ENCODE measurements at places on chromosomes 11 and 22.

DNA sequence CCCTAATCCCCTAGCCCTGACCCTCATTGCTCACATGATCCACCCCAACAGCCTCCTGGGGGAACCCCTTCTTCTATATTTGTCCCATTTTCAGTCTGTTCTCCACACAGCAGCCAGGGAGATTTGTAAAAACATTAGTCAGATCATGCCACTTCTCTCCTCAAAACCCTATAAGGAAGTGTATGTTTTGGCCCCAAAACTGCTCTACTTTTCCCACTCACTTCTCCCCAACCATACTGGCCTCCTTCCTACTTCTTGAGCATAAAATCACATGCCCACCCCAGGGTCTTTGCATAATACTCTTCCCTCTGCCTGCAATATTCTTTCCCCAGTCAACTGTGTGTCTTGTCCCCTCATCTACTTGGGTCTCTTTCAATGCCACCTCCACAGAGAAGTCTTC, 4.7 kb upstream of the SLC22A12 start:
- DNase-seq: no peak

DNA sequence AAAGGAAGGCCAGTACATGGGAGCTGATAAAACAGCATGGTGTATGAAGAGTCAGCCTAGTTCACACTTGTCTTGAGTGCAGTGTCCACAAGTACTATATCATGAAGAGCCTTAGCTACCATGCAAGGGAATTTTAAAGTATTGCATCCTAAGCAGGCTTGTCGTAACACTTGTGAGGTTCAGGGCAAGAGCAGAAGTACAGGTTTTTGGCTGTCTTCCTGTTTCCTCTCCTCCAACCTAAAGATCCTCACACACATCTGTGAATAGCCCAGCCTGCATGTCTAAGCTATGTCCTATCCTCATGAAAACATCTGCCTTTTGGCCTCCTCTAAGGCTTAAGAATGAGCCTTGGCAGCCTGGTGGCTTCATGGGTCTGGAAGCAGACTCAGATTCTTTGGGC, 34.6 kb upstream of the TMEM123 start:
- DNase-seq: no peak

- DNase-seq: no peak
These were observed 14.4 kb downstream of the ETS1 start for GRCh38 chr11:128572965-128573364.

- no peak for DNase-seq
These were observed 134.7 kb downstream of the HIPK3 start for GRCh38 chr11:33391893-33392251.

- DNase-seq: no peak
These were observed 26.9 kb downstream of the DRD2 start for GRCh38 chr11:113448316-113448677.

DNA sequence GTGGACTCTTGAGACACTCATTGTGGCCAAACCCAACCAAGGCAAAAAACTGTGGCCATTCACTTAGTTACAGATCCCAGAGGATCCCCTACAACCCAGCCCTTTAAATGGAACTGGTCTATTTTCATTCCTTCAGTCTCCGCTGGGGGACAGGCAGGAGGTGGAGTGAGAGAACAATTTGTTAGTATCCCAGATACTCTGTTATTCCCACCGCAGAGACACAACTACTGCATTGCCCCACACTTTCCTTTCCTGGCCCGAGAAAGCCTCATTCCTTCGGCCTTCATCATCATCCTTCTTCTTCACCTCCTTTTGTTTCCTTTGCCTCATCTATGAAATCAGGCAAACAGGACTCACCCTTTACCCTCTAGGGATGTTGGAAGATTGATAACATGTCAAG, 191.1 kb downstream of the NTM start:
- DNase-seq: no peak

DNA sequence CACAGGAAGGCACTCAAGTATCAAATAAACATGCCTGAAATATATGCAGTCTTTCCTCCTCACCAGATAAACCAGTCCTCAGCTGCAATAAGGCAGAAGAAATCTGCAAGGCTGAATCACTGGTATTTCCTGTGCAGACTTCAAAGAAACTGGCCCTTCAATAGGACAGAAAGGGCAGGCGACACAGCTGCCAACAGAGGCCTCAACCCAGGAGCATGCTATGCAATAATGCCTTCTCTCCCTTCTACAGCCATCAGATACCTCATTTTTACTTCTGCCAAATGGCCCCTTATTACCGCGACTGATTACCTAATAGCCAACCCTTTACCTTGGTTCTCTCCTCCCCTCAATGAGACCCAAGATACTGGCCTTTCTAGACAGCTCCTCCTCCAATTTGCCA, 8.0 kb downstream of the NUMA1 start:
- DNase-seq: no peak

- DNase-seq: peak; percentile 65
These were observed 453.5 kb downstream of the OPCML start for GRCh38 chr11:133078591-133079404.

DNA sequence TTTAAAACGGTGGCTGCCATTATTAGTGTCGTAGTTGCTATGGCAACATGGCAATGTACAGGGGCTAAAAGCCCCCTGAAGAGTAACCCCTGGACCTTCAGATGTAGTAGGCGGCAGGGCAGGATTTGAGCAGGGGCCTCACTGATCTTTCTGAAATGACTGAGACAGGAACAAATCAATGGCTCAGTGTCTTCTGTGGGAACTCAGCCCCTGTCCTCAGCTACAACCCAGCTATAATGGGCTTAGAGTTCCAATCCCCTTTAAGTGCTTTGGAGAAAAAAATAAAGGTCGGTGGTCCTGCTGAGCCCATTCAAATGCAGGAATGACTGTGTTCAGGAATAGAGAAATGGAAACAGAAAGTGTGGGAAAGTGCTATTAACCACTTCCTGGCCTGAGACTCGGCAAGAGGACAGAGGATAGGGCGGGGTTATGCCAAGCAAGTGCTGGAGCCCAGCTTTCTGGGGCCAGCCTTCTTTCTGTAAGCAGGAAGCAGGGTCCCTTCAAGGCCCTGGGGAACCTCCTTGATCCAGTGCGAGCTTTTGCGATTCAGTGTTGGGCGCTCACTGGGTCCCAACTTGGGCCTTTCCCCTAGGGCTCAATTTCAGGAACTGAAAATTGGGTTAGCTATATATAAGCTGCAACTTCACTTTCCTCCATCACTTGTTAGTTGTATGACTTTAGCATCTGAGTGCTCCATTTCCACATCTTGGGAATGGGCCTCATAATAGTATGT, 6.1 kb upstream of the CD82 start:
- peak; percentile 65 for DNase-seq

GRCh38 chr11:14506532-14506931, 6.9 kb upstream of the COPB1 start:
- no peak for DNase-seq

- DNase-seq: no peak
These were observed 76.7 kb upstream of the WNT11 start for GRCh38 chr11:76282811-76283595.

DNA sequence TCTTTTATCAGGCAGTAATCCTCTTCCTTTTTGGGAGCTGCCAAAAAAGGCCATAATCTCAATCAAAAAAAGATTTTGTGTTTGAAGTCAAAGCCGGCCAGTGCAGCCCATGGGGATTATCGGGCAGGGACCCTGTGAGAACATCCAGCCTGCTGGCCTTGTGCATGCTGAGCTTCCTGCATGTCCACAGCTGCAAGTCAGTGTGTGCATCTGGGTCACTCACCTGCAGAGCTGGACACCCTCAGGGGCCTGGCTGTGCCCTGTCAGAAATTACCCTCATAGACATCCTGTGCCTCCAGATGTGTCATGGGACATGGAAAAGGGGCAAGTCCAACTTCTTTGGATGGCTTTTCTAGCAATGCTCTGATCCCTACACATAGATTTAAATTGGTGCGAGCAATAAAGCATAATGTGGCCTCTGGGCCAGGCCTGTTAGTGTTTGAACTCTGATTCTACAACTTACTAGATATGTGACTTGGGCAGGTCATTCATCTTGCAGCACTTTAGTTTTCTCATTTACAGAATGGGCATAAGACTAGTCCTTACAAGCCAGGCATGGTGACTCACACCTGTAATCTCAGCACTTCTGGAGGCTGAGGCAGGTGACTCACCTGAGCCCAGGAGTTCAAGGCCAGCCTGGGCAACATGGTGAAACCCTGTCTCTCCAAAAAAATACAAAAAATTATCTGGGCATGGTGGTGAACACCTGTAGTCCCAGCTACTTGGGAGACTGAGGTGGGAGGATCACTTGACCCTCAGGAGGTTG, 81.6 kb upstream of the LARGE1 start:
- no peak for DNase-seq

DNA sequence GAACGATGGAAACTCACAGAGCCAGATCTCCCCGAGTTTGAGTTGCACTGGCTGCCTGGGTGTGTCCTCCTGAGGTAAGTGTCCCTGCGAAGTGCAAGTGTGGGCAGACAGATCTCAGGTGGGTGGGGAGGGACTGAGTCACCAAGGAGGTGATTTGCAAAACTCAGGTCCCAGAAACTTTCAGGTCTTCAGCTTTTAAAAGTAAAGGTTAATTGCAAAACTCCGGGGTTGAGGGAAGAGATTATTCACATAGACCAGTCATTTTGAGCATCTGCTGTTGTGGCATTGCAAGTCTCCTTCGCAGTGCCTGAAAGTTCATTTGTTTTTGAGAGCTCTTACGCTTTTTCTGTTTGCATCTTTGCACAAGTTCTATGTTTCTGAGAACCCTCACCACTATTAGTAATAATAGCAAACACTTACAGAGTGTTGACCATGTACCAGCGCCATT, 7.1 kb downstream of the CD44 start:
- DNase-seq: no peak

GRCh38 chr11:130866831-130867230, 49.4 kb downstream of the SNX19 start:
- no peak for DNase-seq

DNA sequence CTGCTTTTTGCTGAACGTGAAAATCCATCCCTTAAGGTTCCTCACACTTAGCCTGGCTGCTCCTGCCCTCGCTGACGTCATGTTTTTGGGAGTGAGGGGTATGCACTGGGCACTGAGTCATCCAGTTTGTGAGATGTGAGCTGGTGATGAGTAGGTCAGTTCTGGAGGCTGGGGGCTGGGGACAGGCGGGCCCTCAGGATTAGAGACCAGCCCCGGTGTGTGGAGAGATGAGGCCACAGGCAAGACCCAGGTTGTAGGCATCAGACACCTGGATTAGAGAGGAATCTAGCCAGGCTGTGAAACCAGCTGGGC, 9.2 kb downstream of the KCNC1 start:
- DNase-seq: no peak

DNA sequence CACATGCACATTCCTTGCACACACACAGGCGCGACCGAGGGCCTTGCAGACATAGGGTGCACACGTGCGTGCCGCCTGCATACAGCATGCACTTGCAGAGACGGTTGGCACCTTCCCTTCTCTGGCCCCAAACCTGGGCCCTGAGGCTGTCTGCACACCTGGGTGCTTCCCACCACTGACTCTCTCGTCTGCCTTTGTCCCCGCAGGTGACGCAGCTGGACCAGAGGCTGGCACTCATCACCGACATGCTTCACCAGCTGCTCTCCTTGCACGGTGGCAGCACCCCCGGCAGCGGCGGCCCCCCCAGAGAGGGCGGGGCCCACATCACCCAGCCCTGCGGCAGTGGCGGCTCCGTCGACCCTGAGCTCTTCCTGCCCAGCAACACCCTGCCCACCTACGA, 38.0 kb downstream of the CDKN1C start:
- DNase-seq: no peak

DNA sequence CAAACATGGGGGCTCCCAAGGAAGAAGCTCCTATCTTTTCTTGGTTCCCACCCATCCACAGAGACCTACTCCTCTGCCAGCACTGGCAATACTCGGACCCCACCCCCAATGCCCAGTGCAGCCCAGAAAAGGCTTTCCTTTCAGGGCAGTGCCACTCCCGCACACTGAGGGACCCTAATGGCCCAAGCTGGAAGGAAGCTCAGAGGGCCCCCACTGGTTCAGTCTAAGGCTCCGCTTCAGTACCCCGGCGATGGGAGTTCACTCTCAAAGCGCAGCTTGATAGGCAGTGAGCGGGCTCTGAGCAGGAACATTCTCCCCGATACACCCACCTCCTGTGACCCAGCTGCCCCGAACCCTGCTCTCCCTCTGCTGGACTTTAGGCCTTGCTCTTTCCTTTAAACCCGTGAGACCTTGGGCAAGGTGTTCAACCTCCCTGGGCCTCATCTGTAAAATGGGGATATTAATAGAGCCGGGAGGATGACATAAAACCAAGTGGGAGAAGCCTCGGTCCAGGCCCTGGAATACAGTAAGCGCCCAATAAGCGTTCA, 48.4 kb downstream of the CHRDL2 start:
- no peak for DNase-seq

DNA sequence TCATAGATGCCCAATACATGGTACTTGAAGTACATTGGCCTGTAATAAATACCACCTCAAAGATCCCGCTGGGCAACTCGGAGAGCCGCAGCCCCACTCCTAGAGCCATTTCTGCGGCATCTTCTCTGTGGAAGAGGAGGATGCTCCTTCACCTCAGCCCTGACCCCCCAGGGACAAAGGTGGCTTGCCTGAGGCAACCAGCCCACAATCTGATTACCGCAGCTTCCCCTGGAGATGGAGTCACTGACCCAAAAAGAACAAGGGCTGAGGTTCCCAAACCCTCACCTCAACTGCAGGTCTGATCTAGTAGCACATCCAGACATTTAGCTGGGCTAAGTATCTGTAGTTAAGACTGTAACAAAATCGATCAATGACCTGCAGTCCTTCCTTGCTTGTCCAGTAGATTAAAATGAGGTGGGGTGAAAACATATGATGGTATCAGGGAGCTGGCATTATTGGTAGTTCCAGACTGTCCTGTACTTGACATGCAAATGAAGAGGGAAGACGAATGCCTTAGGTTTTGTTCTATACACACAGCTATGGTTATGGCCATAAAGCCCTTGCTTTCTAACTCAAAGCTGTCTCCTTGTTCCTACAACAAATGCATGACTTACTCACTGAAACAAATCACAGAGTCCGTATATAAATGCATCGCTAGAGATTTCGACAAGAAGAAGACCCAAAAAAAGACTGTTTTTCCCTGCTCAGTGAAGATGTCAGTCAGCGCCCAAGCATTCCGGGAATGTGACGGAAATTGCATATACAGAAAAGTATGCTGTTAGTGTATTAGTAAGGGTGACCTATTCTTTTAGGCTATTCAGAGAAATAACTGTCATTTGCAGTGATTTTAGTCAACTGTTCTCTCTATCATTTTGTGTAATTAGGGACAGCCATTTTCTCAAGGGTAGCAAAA, 33.7 kb downstream of the C11orf71 start:
- DNase-seq: no peak

- no peak for DNase-seq
These were observed 1423.9 kb downstream of the BRD1 start for GRCh38 chr22:48403521-48404403.

- DNase-seq: no peak
These were observed 38.2 kb downstream of the ADAMTS8 start for GRCh38 chr11:130390071-130390758.

- no peak for DNase-seq
These were observed 92.0 kb downstream of the ZC3H12C start for GRCh38 chr11:110185121-110185591.

GRCh38 chr11:118092907-118093571, 6.3 kb upstream of the SMIM35 start:
- DNase-seq: no peak

GRCh38 chr11:45751430-45751829, 53.5 kb upstream of the SLC35C1 start:
- no peak for DNase-seq

GRCh38 chr11:101187748-101188147, 58.1 kb upstream of the PGR start:
- no peak for DNase-seq

Data from hematopoietic multipotent progenitor cell treated with erythropoietin and hydrocortisone succinate and interleukin-3 and kit ligand, for 8 days (in vitro differentiated cells).